PC-9 (cell line): ENCODE measurements at places on chromosomes 3 and 15. TPM values are rescaled to one million over a fixed set of nuclear protein-coding genes. Genes with fewer than 3 reads are reported as not detected.

- peak; percentile 37 for DNase-seq
These were observed 37.1 kb downstream of the SEC22C start for GRCh38 chr3:42544492-42545283.

Gene MUSTN1
- total RNA-seq: 1.8 TPM in 1 of 2 replicates, not detected in the other

DNA sequence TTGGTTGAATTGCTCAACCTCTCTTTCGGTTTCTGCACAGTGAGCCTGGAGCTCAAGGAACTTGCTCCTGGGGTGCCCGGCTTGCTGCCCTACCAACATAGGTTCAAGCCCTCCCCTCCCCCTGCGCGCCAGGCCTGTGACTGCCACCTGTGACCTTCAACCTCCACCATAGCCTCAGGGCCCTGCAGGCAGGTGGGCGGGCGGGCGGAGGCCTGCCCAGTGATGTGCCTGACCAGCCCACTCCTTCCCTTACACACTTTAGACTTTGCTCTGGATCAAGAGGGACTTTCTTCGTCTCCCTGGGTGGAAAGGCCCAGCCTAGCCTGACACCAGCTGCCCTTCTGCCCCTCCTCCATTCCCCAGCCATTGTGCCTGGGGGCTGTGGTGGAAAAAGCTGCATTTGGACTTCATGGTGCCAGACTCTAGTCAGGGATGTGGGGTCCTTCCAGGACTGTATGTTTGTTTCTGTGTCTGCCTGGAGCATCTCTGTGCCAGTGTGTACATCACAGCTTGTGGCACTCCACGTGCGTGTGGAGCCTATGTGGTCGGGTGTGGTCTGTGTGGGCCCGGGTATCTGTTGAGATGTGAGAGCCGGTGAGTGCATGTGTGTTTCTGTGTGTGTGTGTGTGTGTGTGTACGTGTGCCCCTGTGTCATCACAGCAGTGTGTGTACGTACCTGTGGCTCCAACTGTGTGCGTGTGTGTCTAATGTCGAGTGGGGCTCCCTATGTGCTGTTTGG, 9.5 kb downstream of the PRKCD start:
- no peak for DNase-seq

GRCh38 chr3:169661361-169662131, 2.0 kb downstream of the MECOM start:
- peak; percentile 63 for DNase-seq

DNA sequence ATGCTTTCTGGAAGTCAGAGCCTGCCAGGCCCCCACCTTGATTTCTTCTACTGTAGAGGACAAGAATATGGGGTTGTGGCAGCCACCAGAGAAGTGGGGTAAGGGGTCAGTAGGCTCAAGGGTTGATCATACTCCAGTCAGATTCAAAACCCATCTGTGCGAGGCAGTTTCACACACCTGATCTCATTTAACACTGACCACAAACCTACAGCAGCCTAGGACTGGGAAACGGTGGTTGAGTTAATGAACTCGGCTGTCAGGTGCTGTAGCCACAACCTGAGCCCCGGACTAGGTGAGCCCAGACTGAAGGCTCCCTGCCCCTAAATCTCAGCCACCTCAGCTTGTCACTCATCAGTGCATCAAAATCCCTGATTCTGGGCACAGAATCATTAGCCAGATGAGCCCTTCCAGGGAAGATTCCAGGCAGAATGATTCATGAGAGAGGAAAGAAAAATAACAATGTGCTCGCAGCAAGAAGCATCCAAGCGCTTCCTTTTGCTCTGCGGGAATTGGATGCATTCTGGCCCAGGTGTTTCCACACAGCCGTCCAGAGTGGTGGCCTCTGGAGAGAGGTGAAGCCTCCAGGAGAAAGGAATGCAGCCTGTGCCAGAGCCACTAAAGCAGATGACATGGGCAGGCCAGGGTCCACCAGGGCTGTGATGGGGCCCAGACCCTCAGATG, 102.1 kb downstream of the SRGAP3 start:
- peak; percentile 14 for DNase-seq

GRCh38 chr3:36843065-36844051, 79.0 kb upstream of the DCLK3 start:
- no peak for DNase-seq

Gene SAXO2
- total RNA-seq: 1.7 and 2.7 TPM in 2 replicates

- DNase-seq: no peak
These were observed 7.8 kb upstream of the NUP210 start for GRCh38 chr3:13427662-13428603.

Gene CRELD1
- 30.7 TPM in 2 replicates for total RNA-seq

Gene ZBED2
- 45.1 and 54.7 TPM in 2 replicates for total RNA-seq

- DNase-seq: no peak
These were observed 672.2 kb downstream of the DIPK2A start for GRCh38 chr3:144643771-144644198.

- DNase-seq: no peak
These were observed 366.9 kb downstream of the RSL24D1 start for GRCh38 chr15:54829821-54830220.

Gene CHST2
- total RNA-seq: 0.15 and 0.18 TPM in 2 replicates

DNA sequence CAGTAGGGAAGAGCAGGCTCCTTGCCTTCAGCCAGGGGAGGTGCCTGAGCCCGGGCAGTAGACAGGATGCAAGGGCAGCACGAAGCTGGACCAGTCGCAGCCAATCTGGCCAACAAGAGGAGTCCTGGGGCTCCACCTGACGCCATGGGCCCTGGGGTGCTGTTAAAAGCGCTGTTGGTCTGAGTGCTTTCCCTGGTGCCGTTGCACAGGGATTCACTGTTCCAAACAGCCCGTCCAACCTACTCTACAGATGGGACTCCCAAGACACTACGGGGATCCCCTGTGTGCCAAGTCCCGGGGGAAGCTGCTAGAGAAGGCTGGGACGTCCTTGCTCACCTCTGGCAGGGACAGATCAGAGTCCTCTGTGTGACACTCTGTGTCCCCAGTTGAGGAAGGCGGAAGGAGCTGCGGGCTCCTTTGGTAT, 632 bp downstream of the CTSH start:
- DNase-seq: no peak

GRCh38 chr3:105704726-105705410, 163.9 kb downstream of the CBLB start:
- DNase-seq: no peak

Gene PLSCR2
- total RNA-seq: not detected in 2 replicates

DNA sequence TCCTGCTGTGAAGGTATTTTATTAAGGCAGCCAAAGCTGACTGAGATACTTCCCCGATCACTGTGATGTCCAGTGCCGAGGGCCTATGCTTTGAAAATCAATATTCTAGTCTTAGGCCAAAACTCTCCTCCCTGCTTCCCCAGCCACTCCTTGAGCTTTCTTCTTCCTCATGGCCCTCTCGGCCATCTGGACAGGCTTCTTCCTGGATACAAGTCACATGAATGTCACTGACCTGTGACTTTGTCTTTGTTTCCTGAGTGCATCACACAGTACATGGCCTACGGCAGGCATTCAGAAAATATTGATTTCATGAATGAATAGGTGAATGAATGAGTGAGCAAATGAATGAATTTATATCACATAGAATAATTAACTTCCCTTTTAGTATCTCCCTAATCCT, 24.6 kb upstream of the HES1 start:
- no peak for DNase-seq

DNA sequence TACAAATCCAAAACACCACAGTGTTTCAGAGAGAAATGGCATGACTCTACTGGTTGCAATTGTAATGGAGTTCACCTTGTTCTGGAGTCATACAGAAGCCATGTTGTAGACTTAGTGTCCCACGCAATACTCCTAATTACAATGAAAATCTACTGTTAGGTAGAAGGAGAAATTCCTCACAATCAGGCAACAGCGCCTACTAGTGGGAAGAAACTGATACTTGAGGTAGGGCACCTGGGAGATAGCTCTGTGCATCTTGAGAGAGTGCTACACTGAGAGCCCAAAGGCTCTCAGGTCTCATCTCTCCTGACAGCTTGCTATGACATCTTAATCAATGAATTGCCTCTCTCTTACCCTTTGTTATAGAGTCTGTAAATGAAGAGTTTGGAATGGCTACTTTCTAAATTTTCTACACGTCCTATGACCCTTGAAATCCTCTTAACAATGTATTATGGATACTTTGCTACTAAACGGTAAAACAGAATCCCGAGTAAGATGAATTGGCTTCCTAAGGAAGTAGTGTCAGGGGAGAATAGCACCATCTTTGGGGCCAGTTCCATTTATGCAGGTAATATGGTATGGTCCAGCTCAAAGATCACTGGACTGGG, 422.7 kb upstream of the TPRG1 start:
- DNase-seq: peak; percentile 28

DNA sequence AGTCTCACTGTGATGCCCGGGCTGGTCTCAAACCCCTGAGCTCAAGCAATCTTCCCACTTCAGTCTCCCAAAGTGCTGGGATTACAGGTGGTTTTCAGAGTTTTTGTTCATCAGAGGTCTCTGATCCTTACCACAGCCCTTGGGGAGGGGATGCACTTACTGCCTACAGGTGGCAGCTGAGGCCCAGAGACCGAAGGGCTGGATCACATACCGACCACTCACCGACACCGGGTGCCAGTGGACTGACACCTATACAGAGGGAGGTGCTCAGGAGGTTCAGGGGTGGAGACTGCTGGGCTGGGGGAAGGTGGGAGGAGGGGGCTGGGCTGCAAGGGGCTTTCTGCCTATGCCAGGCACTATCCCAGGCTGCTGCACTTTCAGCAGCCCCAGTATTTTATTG, 19.5 kb downstream of the DUSP7 start:
- DNase-seq: no peak

DNA sequence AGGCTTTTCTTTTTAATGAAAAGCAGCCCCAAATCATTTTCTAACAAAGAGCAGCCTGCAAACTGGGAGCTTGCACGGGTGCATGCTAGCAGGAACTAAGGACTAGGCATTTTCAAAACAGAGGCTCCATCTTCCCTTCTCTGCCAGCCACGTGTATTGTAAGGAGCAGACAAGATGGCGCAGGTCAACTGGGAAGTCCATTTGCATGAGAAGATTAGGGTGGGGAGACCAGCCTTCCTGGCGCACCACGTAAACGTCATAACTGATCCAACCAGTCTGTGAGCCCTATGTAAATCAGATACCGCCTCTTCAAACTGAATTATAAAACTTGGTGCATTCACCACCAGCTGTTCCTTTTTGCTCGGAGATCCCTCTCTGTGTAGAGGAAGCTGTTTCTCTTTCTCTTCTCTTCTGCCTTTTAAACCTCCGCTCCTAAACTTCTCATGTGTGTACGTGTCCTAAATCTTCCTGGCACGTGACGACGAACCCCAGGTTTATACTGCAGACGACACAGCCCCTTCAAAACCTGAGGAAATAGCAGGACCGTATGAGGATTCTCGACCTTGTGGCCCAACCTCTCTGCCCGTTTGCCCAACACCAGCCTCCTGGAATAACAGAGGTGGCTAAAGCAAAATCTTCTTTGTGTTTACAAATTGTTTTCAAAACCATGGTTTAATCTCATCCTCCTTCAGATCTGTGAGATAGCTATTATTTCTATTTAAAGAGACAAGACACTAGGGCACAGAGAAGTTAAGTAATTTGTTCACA, 26.4 kb upstream of the SLC30A4 start:
- no peak for DNase-seq

Gene BFSP2
- not detected in 2 replicates for total RNA-seq

DNA sequence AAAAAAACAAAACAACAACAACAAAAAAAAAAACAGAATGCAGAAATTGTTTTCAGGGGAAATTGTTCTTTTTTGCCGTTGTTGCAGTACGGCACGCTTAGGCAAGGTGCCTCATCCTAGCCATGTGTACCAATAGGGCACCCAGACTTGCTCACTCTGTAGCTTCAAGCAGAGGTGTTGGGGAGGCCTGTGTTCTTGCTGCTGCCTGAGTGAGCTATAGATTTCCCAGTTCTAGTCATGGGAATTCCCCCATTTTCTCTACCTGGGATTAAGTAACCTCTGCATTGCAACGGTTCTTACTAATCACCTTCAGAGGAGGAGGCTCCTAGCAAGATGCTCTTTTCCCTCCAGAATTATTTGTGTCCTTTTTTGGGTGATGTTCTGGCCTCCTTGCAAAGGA, 12.9 kb upstream of the PARL start:
- no peak for DNase-seq

DNA sequence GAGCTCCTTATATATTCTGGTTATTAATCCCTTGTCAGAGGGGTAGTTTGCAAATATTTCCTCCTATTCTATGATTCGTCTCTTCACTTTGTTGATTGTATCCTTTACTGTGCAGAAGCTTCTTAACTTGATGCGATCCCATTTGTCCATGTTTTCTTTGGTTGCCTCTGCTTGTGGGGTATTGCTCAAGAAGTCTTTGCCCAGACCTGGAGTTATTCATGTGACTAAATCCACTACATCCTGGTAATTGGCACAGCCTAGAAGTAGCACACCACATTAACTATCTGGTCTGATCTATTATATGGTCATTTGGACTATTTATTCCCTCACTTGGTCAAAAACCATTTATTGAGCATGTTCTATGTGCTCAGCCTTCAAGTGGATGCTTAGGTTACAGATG, 164.8 kb upstream of the ATP11B start:
- no peak for DNase-seq

- DNase-seq: no peak
These were observed 22.8 kb downstream of the HCLS1 start for GRCh38 chr3:121637922-121638321.

Gene CDCP1
- 75.7 and 85.0 TPM in 2 replicates for total RNA-seq

GRCh38 chr3:160851629-160852210, 95.7 kb downstream of the PPM1L start:
- DNase-seq: no peak

- no peak for DNase-seq
These were observed 13.1 kb downstream of the RYK start for GRCh38 chr3:134237454-134238145.

Gene ARL14
- total RNA-seq: 13.0 and 17.6 TPM in 2 replicates

GRCh38 chr15:59516655-59517461, 78.9 kb downstream of the FAM81A start:
- no peak for DNase-seq

DNA sequence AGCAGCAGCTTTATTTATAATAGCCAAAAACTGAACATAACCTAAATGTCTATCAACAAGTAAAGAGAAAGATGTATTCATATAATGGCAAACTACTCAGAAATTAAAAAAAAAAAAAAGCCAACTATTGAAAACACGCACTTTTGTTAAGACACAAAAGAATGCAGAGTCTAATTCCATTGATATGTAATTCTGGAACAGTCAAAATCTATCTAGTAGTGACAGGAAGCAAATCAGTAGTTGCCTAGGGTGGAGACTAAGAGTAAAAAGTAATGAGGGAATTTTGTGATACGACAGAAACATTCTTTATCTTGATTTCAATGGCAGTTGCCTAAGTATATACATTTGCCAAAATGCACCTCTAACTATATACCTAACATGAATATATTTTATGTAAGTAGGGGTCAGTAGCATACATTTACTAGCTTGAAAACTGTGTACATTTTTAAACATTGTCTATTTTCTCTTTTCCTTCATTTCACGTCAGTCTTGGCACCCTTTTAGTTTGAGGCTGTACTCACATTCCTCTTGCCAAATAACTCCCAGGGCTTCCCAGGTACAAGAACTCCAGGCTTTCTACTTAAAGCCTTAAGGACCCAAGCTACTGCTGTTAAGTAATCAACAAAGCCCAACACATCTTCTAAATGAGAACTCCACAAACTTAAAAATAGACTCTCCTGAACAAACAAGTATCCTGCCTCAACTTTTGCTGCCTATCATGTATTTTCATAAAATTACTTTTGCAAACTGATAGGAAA, 54.7 kb downstream of the ADAM10 start:
- no peak for DNase-seq
